ENCODE measurements at places on chromosomes 3 and 15. TPM values are rescaled to one million over a fixed set of nuclear protein-coding genes. Genes with fewer than 3 reads are reported as not detected.

The UPK1B gene
- 0.43 TPM for total RNA-seq

The KCTD6 gene
- total RNA-seq: 10.3 TPM

The ZNF106 gene
- total RNA-seq: 110 TPM

The SLC33A1 gene
- 39.2 TPM for total RNA-seq

The PTH1R gene
- 3.0 TPM for total RNA-seq

The DUOX1 gene
- total RNA-seq: 0.13 TPM

Data from articular chondrocyte of knee joint (primary cell).